ENCODE measurements at places on chromosomes 11 and 22.

GRCh38 chr11:3795131-3796001 lies 2.0 kb downstream of the NUP98 start:
- DNase-seq = no peak

DNA sequence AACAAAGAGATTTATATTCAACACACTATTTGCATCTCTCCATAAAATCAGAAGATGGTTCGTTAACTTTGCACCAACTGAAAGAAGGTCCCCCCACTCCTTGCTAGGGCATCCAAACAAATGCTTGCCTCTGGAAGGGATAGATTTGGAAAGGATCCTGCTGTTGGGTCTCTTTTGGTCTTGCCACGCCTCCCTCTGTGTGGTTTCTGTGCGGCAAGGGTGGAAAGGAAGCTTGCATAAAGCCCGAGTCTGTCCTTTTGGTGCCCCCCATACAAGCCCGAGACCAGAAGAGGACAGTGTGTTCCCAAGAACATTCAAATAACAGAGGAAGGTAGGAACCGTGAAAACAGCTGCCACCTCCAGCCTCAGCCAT lies 15.1 kb downstream of the SCGB1A1 start:
- no peak for DNase-seq

DNA sequence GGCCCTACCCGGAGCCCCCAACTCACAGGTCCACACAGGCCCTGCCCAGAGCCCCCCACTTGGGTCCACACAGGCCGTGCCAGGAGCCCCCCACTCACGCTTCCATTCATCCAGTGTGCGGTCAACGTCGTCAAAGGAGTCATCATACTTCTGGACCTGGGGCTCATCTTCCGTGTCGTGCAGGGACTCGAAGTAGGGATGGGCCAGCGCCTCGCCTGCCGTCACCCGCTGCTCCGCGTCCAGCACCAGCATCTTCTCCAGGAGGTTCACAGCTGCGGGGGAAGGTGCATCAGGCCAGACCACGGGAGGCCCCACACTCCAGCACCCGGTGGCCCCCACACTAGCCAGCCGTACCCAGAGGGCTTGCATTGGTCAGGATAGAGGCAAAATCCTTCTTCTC lies 4.0 kb upstream of the HDAC10 start:
- no peak for DNase-seq

- DNase-seq = no peak
Observed at GRCh38 chr11:34267013-34267412, 90.8 kb downstream of the ABTB2 start.

GRCh38 chr11:59765068-59765735 lies 10.0 kb downstream of the STX3 start:
- no peak for DNase-seq

DNA sequence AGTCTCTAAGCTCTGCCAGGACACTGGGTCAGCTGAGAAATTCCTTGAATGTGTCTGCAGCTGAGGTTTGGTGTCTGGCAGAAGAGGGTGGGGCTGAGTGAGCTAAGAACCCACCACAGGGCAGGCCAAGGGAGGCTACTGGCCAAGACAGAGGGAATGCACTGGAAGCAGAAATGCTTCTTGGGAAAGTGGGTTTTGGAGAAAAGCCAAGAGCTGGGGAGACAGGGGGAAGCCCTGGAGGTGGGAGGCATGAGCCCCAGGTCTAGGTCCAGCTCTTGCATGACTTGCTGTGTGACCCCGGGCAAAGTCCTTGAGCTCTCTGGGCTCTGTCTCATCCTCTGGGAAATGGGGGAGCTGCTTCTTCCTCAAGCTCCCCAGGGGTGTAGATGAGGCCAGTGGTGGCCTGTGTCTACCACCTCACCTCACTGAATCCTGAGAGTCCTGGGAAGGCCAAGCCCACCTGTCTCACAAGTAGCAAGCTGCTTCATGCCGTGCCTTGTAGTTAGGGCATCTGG lies 2.3 kb downstream of the MMP11 start:
- no peak for DNase-seq

DNA sequence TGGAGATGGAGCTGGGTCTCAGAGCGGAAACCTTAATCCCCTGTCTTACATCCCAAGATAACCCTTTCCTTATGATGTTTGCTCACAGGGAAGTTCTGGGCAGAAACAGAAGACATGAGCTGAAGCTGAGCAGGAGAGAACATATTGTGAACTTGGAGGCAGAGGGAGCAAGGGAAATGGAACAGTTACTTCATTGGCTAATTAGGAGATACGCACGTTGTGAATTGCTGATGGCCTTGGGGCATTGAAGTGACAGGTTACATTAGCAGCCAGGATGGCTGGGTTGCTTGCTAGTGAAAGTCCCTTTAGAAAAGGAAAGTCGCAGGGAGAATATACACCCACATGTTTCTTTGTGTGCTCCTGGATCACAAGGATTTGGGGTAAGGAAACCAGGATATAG lies 48.7 kb downstream of the TENM4 start:
- no peak for DNase-seq

DNA sequence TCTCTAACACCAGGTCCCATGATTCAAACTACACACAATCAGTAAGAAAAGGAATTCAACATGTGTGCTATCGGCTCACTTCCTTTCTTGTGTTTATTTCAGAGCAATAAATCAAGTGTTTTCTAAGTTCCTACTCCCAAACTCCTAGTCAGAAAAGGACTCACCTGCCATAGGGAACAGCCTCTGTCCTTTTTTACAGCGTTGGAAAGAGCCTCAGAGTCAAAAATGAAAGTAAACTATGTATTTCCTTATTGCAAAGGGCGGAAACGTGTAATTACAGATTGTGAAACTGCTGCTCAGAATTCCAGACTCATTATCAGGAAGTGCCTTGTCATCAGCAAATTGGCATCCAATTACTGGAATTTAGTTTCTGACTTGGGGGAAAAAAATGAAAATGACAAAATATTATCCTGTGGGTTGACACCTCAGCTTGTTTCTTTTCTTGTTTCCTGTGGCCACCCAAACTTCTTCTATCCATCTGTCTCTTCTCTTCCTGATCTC lies at the start of gene CASP4:
TSS of gene CASP4 (minus strand) at position 220 of the 501 bp plus-strand sequence. CDS start at position 171, 49 bp downstream.
- peak; percentile 39 for DNase-seq

DNA sequence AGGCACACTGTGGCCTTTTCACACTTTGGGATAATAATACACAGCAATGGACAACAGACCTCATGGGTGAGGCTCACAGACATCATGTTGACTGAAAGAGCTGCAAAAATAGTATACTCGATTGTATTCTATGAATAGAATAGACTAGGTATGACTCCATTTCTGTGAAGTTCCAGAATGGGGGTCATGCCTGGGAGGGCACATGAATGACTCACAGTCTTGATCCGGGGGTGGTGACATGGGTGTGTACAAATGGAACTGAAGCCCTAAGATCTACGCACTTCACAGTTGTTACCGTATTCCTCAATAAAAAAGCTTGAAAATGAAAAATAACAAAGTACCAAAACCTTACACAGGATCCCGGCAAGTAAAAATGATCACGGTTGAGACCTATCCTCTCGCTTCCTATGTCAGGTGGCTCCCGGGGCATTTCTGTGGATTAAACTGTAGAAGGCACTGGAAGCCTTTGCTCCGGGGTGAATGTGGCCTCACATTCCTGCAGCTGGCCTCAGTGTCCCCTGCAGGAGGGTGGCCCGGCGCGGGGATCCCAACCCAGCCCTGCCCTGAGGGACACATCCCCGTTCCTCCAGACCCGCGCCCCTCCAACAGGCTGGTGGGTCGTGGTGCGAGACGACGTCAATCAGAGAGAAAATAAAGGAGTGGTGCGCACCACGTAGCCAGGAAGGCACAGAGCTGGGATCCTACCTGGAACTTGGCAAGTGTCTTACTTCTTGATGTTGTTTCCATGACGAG lies 75.9 kb downstream of the NECTIN1 start:
- no peak for DNase-seq

GRCh38 chr11:14149683-14150082 lies 187.2 kb downstream of the SPON1 start:
- no peak for DNase-seq

- no peak for DNase-seq
Observed at GRCh38 chr11:114291842-114292680, 4.1 kb upstream of the NNMT start.

GRCh38 chr11:72519220-72519881 lies 85.0 kb upstream of the CLPB start:
- peak; percentile 10 for DNase-seq

DNA sequence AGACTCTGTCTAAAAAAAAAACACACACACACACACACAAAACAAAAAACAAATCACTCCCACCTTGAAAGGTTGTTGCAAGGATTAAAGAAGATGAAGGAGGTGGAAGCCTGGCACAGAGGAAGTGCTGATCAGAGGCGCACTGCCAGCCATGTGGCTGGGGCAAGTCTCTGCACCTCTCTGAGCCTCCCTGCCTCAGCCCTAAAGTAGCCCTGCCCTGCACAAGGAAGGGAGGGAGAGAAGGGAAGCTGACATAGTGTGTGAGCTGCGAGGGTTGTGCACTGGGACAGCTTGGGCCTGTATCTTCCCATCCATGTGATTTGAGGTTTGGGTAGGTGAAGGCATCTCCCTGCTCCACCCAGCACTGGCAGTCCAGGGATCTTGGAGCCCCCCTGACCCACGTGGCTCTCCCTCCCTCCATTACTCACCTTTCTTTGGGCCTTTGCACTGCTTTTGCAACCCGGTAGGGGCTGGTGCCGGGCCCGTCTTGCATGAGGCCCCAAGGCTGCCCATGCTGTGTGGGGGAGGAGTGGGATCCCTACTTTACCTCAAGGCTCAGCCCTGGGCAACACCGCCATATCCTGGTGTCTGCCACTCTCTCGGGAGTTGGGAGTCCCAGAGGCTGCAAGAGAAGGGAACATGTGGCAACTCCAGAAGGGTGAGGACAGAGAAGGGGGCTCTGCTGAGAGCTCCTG lies 30.5 kb downstream of the IFT27 start:
- DNase-seq = no peak

- peak; percentile 11 for DNase-seq
Observed at GRCh38 chr11:16804104-16804947, 65.9 kb downstream of the C11orf58 start.

GRCh38 chr22:42462016-42462415 lies 29.8 kb upstream of the NFAM1 start:
- DNase-seq = no peak

- DNase-seq = no peak
Observed at GRCh38 chr11:873706-874105, 31.1 kb downstream of the TSPAN4 start.

- DNase-seq = no peak
Observed at GRCh38 chr11:29260939-29261705, 755.7 kb downstream of the KCNA4 start.

- no peak for DNase-seq
Observed at GRCh38 chr11:34416766-34417165, 22.0 kb upstream of the CAT start.

DNA sequence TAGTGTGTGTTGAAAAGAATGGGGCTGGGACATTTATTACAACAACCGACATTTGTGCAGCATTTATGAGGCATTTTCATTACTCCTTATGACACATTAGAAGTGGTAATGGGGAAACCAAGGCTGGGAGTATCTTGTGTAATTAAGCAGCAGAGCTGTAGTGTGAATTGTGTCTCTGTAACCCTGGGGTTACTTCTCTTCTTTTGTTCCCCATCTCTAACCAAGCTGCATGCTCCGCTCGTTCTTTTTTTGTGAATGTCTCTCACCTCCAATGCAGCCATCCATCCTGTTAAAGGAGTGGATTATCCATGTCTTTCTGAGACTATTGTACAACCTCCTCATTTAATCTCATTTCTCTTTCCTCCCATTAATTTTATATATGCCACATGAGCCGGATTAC lies 65.7 kb downstream of the ENDOD1 start:
- no peak for DNase-seq

GRCh38 chr11:126268361-126268707 lies 361 bp downstream of the SRPRA start:
- DNase-seq = no peak

- no peak for DNase-seq
Observed at GRCh38 chr22:22164541-22165272, 79.9 kb upstream of the VPREB1 start.

- no peak for DNase-seq
Observed at GRCh38 chr11:77147668-77148321, 19.7 kb downstream of the MYO7A start.

DNA sequence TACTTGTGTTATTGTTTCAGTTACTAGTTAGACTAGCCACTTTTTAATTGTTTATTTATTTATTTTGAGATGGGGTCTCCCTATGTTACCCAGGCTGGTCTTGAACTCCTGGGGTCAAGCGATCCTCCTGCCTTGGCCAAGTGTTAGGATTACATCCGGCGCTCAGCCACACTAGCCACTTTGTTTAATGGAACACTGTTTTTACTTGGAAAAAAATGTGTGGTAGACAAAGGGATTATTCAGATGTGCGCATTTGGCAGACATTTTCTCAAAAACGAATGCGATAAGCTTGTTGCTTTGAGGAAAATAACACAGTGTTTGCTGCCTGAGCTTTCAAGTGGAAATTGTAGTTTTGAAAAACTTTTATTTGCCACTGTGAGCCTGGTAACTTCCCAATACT lies 51.0 kb downstream of the CTNND1 start:
- DNase-seq = no peak

DNA sequence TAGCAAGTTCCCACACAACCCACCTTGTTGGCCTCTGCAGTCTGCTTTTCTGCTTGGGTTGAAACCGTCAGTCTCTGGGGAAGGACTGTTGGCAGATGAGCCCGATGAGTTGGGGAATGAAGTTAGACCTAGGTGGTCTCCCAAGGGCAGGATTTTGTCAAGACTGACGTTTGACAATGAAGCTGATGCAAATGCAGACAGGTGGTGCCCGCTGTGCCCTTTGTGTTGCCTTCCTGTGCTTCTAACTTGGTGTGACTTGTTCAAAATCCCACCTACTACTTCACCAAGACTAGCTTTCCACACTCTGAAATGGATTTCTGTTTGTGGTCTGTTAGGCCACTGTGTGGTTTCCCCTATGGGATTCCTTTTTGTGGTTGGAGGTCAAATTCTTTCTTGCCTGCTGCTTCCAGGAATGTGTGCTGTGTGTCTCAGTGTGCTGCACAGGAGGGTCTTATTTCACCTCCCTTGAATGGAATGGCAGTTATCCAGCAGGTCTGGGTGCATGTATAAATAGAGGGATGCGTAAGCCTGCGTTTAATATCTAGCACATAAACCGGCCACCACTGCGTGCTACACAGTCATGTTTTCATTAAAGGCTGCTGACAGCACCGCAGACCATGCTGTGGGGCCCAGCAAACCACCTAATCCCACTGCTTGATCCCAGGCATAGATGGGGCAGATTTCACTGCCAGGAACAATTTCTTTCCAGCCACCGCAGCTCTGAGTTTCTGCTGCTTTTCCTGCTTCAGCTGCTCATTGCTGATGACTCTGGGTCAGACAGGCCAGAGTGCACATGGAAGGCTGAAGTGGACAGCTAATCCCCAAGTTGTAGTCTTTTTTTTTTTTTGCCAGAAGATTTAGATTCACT lies 44.8 kb downstream of the ADAMTS8 start:
- no peak for DNase-seq

All from CD4-positive, alpha-beta T cell treated with Interleukin-6 at 100 ng/mL for 8 hours (primary cell).